ENCODE measurements at places on chromosomes 3 and 15. TPM values are rescaled to one million over a fixed set of nuclear protein-coding genes. Genes with fewer than 3 reads are reported as not detected.

Gene CCRL2
- total RNA-seq: 1.0 TPM

Gene ITPR1
- 48.6 TPM for total RNA-seq

Gene CCDC33
- total RNA-seq: not detected

Gene LRRC3B
- total RNA-seq: not detected

Gene KNL1
- 33.5 TPM for total RNA-seq

Gene ADAMTS9
- total RNA-seq: not detected

Gene EOMES
- total RNA-seq: 0.25 TPM

Gene LRRC31
- total RNA-seq: not detected

Gene MGA
- total RNA-seq: 33.7 TPM
